ENCODE measurements at places on chromosomes 5 and 9. TPM values are rescaled to one million over a fixed set of nuclear protein-coding genes. Genes with fewer than 3 reads are reported as not detected.

Gene PCDHA1
- total RNA-seq: 0.61 TPM

Gene UIMC1
- total RNA-seq: 53.0 TPM

Gene LCN2
- not detected for total RNA-seq

Gene CNTNAP3B
- 4.7 TPM for total RNA-seq

Gene TNFSF15
- total RNA-seq: not detected

Gene C9orf50
- total RNA-seq: not detected

Gene NPR3
- total RNA-seq: not detected

Gene PALM2AKAP2
- 4.0 TPM for total RNA-seq

Gene FCN2
- not detected for total RNA-seq

Gene TMEM174
- not detected for total RNA-seq

Gene IL7R
- total RNA-seq: not detected

Gene ANKRD31
- total RNA-seq: 0.13 TPM

Gene NSA2
- 72.0 TPM for total RNA-seq

Gene NR5A1
- total RNA-seq: 0.37 TPM

Gene MARCOL
- total RNA-seq: not detected

Gene IFNA21
- total RNA-seq: not detected

Gene HK3
- not detected for total RNA-seq

Gene OR1J2
- total RNA-seq: not detected

Gene SLC2A8
- total RNA-seq: 38.4 TPM

Gene RORB
- total RNA-seq: 0.26 TPM

Gene RNF183
- not detected for total RNA-seq

Gene LSM11
- total RNA-seq: 4.5 TPM

Gene NOXA1
- total RNA-seq: 1.8 TPM

Gene GABRB2
- total RNA-seq: 0.20 TPM

Data from H9 (cell line).